Cerebellar nuclear complex (tissue), 1 donor: ENCODE measurements at places on chromosomes 11 and 22.

DNA sequence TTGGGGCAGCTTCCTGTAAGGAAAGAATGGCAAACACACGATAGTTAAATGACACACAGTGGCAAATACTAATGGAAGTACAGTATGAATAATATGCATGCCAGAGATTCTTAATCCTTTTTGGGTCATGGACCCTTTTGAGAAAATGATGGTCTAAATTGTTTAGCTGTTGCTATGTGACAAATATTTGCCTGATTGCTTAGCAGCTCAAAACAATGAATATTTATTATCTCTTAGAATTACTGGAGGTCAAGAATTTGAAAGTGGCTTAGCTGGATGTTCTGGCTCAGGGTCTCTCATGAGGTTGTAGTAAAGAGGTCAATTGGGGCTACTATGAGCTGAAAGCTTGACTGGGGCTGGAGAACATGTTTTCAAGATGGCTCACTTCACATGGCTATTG, 69.7 kb downstream of the FANCF start:
- DNase-seq, result no peak

- no peak for DNase-seq
These were observed 390.3 kb downstream of the SHANK2 start for GRCh38 chr11:70862093-70862492.

GRCh38 chr11:59866836-59867235, 549 bp upstream of the TCN1 start:
- DNase-seq, result no peak

- no peak for DNase-seq
These were observed 29.8 kb upstream of the CREB3L1 start for GRCh38 chr11:46247659-46248058.

GRCh38 chr11:79482800-79483199, 42.0 kb upstream of the TENM4 start:
- no peak for DNase-seq

DNA sequence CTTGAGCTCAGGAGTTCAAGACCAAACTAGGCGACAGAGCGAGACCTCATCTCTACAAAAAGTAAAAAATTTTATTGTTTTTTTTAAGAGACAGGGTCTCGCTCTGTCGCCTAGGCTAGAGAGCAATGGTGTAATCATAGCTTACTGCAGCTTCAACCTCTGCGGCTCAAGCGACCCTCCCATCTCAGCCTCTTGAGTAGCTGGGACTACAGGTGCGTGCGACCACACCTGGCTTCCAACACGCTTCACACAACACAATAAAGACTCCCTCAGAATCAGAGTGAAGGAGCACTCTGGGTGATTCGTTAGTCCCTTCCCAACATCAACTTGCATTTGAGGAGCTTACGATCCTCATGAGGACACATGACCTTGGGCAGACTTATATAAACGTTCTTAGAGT, 79.5 kb upstream of the APOA1 start:
- no peak for DNase-seq

DNA sequence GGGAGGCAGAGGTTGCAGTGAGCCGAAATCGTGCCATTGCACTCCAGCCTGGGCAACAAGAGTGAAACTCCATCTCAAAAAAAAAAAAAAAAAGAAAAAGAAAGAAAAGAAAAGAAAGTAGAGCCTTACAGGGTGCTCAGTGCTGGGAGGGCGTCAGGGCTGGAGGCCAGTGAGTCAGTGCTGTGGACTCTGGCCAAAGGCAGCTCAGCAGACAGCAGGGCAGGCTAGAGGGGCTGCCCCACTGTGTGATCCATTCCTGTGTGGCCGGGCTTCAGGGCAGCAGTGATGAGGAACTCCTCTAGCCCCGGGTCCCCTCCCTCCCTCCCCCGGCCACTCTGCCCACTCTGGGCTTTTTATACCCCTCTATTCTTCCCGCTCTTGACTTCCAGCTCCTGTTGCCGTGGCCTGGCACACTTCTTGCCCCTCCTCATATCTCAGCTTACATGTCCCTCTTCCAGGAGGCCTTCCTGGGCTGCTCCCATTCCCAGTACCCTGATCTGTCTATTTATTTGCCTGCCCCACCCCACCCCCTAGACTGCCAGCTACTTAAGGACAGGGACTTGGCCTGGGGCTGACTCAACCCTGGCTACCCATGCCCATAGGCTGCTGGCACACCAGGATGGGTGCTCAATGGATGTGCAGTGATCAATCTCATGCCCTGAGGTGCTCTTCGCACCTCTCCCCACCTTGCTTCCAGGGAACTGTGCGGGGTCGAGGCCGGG, 10.1 kb downstream of the SYT12 start:
- DNase-seq, result no peak

- DNase-seq, result no peak
These were observed 119.0 kb upstream of the TP53AIP1 start for GRCh38 chr11:129061492-129062230.

DNA sequence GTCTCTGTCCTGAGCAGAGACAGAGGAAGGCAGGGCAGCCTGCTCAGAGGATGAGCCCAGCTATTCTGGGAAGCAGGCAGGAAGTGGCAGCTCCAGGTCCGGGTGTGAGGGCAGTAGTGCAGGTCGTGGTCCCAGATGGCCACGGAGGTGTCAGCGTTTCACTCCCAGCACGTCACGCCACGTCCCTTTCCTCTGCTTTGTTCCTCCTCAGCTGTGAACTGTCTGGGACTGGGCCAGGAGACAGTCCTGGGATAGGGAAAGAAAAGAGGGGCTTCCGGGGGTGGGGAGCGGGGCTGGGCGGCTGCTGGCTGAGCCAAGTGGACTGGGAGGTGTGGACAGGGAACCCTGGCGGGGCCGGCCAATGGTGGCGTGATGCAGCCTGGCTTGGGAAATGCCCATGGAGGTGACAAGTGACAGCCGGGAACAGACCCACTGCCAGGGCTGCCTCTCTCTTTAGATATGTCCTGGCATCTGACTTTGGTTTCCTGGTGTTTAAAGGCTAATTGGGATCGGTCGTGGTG, 64.7 kb downstream of the KCNQ1 start:
- DNase-seq, result no peak

DNA sequence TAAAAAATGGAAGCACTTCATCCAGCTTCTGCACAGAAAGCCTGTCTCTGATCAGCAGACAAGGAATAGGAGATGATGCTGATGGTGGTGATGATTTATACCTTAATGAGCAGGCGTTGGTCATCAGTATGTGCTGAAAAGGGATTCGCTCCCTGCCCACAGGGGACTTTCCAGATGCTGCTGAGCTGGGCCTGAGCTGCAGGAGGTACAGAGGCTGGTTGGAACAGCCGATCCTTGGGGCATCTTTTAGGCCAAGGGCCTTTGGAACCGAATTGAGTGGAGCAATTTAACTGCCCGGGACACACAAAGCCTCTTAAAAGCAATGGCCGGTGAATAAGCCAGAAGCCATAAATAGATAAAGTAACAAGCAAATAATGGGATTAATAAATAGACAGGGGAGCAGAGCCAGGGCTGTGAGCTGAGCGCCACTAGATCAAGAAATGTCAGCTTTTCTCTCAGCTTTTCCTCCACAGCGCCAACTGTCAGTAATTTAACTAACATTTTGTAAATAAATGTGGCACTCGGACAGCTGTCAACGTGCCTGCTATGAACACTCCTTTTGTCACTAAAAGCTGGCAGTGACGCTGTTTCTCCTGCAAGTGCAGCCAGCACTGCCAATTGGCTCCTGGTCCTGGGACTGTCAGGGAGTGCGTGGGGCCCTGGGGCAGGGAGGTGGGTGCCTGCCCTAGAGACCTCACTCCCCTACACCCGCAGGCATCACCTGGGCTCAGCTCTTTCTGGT, 562.3 kb downstream of the NTM start:
- DNase-seq, result peak; percentile 79

DNA sequence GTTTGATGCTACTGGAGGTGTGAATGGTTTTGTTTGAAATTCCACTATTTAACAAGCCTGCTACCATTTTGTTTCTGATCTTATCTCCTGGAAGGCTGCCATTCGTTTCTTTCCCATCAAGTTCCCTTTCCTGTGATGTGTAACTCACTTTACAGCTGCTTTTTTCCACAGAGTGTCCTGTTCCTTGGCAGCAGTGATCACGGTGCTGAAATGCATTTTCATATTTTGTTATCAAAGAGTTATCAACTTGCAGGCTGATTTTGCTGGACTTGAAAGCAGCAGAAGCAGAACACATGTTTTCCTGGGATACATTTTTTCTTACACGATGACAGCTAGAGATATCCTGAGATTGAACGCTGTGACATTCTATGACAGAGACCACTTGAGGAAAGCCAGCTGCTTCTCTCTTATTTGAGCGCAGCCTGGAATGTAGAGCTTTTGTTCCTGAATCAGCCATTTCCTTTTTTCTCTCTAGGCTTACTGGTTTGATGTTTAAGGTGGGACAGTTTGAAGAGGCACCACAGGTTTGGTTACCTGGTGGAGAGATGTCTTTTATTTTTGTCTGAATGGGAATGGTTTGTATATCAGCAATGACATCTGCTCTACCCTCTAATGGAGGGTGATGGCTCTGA, 34.7 kb downstream of the PRR14L start:
- no peak for DNase-seq

GRCh38 chr11:122743097-122743741, 87.7 kb downstream of the UBASH3B start:
- no peak for DNase-seq

DNA sequence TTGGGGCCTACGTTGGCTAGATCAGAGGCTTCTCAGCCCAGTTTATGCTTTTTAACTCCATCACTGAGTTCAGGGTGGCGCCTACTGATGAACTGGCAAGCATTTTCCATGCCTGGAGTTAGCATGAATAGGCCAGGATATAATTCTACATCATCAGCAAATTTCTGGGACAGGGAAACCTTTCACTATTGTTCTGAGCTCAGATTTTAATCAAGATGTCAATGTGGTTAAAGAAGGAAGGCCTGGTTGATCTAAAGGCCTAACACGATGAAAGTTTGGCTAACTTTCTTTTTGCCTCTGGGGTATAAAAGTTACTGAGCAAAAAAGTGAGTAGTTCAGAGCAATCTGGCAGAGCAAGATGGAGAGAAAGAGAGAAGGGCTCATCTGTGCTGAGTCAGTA, 21.7 kb upstream of the IFITM3 start:
- no peak for DNase-seq

DNA sequence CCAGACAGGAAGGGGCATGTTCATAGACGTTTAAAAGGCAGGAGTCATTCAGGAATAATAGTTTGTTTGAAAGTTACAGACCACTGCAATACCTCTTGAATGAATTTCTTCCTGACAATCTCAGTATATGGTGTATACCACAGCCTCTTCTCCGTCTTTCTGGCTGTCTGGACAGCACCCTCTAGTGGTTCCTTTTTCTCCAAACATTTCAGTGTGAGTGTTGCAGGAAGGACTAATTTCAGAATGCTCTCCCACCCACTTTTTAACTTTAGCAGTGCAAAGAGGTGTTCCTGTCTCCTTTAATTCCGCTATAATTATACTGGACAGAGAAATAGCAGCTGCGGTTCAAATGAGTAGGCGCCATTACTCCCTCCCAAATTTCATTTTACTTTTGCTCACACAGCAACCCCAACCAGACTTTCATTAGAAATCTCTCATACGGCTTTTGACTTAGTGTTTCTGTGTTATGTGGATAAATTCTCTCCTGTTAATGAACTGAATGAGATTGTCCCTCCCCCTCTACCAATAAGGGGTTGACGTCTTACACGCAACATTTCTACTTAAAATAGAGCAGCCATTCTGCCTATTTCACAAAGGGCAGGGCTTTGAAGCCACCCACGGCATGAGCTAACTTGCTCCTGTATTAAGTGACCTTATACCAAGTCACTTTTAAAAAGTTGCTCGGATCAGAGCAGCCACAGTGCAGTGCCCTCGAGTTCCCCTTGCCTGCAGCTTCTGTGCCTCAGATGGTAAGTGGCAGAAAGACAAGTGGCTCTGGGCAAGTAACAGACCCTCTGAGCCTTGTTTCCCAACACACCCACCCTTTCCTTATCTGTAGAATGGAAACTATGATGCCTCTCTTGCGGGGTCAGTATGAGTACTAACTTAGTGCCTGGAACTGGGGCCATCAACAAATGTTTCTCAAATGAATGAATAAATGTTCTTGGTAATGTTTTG, 368.6 kb downstream of the OPCML start:
- no peak for DNase-seq

GRCh38 chr22:23530766-23531282, 49.3 kb downstream of the IGLL1 start:
- DNase-seq, result no peak

DNA sequence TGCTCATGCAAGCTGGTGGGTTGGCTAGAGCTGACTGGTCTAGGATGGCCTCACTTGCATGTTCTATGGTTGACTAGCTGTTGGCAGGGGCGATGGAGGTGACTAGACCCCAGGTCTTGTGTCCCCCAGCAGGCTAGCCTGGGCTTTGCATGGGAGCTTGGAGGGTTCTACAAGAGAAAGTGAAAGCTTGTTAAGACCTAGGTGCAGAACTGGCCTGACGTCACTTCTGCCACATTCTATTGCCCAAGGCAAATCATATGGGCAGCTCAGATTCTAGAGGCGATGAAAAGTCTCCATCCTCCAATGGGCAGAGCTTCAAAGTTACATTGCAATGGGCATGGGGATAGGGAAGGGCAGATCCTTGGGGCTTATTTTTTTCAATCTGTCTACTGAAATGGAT, 170.9 kb downstream of the MIAT start:
- DNase-seq, result no peak

DNA sequence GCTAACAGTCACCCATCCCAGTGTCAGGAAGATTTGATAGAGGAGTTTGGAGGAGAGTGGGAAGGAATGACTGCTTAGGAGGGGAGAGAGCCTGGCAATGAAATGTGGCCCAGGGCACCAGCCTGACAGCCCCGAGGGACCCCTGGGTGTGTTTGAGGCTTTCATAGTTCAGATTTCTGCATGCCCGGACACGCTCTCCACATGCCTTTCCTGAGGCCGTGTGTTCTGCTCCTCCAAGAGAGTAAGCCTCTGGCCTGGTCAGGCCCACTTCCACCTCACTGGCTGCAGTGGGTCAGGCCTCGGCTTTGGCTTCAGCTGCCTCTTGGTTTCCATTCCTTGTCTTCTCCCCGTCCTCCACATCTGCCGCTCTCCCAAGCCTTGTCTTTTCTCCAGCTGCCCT, 78.4 kb downstream of the C22orf31 start:
- DNase-seq, result no peak

- no peak for DNase-seq
These were observed 107.9 kb downstream of the SCN3B start for GRCh38 chr11:123546515-123546914.

GRCh38 chr22:44160421-44160820, 20.3 kb upstream of the PARVG start:
- no peak for DNase-seq

DNA sequence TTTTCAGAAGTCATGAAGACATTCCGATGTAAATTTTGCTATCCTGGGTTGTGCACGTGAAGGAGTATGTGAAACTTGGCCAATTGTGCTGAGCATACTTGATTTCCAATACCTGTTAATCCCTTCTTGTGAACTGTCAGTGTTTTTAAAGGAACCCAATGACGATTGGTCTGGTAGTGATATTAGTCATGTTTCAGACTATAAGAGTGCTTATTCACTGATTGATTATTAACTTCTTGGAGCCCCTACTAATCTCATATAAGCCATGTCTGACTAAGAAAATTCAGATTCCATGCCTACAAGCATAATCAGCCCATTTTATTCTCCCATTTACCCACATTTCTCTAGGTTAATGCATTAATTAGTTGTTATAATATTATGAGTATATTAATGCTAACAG, 330.8 kb upstream of the MTNR1B start:
- DNase-seq, result no peak

GRCh38 chr11:107801641-107802040, 56.9 kb downstream of the SLC35F2 start:
- no peak for DNase-seq

GRCh38 chr11:7890417-7891172, 40.5 kb downstream of the OR10A6 start:
- no peak for DNase-seq
